Mesenteric fat pad (tissue), 1 donor: ENCODE measurements at places on chromosomes 1 and 21. TPM values are rescaled to one million over a fixed set of nuclear protein-coding genes. Genes with fewer than 3 reads are reported as not detected.

DNA sequence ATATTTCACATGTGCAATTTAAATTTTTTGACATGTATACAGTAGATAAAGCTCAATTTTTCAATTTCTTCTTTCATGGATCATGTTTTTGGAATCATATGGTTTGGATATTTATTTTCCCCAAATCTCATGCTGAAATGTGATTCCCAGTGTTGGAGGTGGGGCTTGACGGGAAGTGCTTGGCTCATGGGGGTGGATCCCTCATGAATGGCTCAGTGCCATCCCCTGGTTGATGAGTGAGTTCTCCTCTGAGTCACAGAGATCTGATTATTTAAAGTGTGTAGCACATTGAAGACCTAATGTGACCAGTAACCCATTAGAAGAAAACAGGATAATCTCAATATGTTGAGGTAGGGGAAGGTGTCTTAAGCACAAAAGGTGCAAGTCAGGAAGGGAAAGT, 9.1 kb upstream of the IFI16 start:
- DNase-seq, result no peak

- DNase-seq, result no peak
Observed at GRCh38 chr1:4319496-4319895, 334.9 kb upstream of the AJAP1 start.

MMEL1 gene
- total RNA-seq, result 3.2 TPM

- DNase-seq, result no peak
Observed at GRCh38 chr1:79524126-79524525, 517.6 kb upstream of the ADGRL4 start.

GRCh38 chr21:43994085-43994484, 18.0 kb upstream of the TRAPPC10 start:
- no peak for DNase-seq

CR1L gene
- total RNA-seq, result 0.71 TPM

- DNase-seq, result no peak
Observed at GRCh38 chr1:151491641-151492040, 19.5 kb upstream of the CGN start.

- DNase-seq, result no peak
Observed at GRCh38 chr1:6489799-6490180, 1.7 kb downstream of the PLEKHG5 start.

DNA sequence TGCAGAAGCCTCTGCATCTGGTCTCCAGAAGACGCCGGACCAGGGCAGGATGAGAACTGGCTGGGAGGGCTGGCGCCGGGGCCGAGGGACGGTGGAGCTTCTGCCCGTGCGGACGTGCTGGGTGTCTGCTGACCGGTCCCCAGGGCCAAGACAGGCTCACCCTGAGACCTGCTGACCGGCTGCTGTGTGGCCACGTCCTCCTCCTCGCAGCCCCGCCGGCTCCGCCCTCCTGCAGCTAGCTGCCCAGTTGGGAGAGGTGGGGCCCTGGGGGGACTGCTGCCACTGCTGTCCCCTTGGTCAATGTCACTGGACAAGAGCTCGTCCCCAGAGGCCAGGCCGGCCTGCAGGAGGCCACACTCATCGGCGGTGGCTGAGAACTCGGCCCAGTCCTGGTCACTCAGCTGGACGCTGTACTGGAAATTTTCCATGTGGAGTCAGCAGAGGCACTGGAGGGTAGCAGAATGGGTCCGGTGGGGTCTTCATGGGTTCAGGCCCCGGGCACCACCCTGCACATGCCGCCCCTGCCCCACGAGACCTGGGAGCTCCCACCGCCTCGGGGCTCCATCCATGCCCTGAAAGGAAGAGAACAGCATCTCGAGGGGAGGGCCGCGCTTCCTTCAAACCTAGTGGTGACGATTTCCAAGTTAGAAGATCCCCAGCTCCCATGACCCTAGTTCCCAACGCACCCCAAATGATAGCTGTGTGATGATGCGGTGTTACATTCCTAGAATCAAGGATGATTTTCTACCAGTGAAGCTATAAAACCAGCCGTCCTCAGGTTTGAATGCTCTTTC, 1.1 kb downstream of the PERM1 start:
- no peak for DNase-seq

- DNase-seq, result no peak
Observed at GRCh38 chr1:13624526-13624925, 40.9 kb downstream of the PDPN start.

LIPI gene
- total RNA-seq, result not detected

GRCh38 chr1:192343344-192343743, 26.6 kb downstream of the RGS21 start:
- no peak for DNase-seq

FDPS gene
- 91.7 TPM for total RNA-seq

- no peak for DNase-seq
Observed at GRCh38 chr1:30990591-30990990, 74.9 kb downstream of the PUM1 start.

NPHP4 gene
- 37.6 TPM for total RNA-seq

DNA sequence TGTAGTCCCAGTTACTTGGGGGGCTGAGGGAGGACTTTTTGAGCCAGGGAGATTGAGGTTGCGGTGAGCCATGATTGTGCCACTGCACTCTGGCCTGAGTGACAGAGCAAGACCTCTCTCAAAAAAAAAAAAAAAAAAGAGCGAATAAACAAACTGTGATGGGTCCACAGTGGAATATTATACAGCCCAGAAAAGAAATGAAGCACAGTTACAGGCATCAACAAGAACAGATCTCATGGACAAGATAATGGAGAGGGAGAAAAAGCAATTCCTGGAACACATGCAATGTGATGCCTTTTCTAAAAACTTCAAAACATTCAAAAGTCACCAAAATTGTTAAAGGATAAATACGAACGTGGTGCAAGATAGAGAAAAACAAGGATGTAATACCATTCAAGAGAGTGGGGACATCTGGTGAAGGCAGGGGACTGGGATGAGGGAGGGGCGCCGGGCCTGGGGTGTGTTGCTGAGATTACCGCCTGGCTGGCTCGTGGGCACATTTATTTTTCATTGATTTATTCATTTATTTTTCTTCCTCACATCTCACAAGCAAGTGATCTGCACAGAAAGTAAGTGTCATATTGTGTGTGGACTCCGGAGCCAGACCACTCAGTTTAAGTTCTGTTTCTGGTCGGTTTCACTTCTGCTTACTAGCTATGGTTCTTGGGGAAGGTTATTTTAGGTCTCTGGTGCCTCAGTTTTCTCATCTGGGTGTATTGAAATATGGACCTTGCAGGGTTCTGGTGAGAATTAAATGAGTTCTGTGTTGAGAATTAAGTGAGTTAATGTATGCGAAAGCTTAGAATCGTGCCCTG, 30.1 kb downstream of the ABCG1 start:
- no peak for DNase-seq

- no peak for DNase-seq
Observed at GRCh38 chr1:173205146-173206051, 1.7 kb downstream of the TNFSF4 start.

DNA sequence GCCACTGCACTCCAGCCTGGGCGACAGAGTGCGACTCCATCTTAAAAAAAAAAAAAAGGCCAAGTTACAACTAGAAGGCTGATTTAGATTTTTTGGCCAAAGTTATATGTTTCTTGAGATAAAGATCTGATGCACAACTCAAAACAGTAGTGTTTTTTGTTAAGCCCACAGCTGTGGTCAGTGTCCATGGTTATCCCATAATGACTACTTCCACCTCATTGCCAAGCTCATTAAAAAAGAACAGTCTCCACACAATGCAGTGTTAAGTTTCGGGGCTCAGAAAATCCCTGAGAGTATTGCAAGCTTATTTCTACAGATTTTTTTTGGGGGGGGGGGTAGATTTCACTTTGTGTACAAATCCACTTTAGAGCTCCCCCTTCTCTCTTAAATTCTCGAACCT, 120.5 kb downstream of the RUNX1 start:
- DNase-seq, result no peak

DNA sequence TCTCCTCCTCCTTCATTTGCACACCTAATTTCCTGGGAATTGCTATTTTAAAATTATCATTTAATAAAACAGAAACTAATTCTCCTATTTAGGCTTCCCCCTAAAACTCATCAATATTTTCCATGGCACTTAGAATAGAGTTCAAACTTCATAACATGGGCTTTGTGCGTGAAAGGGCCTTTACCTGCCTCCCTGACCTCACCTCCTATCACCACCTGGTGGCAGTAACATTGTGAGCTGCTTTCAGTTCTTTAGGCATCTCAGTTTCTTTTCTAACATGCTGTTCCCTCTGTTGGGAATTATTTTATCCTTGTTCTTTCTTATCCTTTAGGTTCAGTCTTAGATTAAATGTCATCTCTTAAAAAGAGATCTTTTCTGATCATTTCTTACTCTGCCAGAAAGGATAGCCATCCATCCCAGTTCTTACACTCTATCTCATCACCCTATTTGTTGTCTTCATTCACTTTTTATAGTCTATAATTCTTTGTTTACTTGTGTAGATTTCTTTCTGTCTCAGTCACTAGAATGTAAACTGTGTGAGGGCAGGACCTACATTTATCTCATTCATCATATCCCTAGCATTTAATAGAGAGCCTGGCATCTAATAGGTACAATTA, 133.8 kb upstream of the KIAA1614 start:
- no peak for DNase-seq

DNA sequence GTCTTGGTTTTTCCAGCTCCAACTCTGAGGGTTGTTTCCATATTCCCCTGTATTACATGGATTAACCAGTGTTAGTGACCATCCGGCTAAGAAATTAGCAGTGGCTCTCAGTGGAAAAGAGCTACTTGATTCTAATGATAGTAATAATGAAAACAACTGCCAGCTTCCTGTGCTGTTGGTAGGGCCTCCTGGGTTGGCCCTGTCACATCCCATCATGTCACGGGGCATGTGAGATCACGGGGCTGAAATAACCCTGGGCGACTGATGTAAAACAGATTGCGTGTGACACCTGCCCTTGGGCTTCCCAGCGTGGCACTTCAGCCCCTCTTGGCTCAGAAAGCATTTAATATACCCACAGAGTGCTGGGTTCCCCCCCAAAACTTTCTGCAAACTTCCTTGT, 149.0 kb downstream of the ROR1 start:
- DNase-seq, result no peak

SPRR2E gene
- not detected for total RNA-seq

KPRP gene
- total RNA-seq, result not detected

S100A14 gene
- total RNA-seq, result 0.35 TPM
